Stimulated activated CD4-positive, alpha-beta T cell treated with anti-CD3 and anti-CD28 coated beads, Interleukin-2, amount 100 ng/mL, for 48 hours (primary cell): ENCODE measurements at places on chromosomes 2 and 18.

- DNase-seq: no peak
These were observed 50.9 kb downstream of the DCDC2C start for GRCh38 chr2:3754280-3754679.

DNA sequence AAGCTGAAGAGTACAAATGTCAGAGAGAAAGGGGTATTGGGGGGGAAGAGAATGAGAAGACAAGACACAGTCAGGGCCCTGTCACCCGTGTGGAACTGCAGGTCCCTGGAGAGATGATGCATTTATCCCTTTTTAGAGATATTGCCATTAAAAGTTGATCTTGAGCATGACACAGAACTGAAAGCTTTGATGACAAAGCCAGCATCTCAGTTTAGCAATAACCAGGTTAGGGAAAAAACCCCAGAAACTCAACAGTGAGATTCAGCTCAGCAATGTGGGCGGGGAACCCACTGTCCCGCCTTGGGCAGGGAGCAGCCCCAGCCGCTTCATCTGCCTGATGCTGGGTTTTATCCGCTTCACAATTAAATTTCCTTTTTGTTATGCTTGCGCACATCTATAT is 181.1 kb downstream of the NEDD4L start:
- peak; percentile 29 for DNase-seq

- no peak for DNase-seq
These were observed 6.2 kb downstream of the COPS9 start for GRCh38 chr2:240129731-240130392.

DNA sequence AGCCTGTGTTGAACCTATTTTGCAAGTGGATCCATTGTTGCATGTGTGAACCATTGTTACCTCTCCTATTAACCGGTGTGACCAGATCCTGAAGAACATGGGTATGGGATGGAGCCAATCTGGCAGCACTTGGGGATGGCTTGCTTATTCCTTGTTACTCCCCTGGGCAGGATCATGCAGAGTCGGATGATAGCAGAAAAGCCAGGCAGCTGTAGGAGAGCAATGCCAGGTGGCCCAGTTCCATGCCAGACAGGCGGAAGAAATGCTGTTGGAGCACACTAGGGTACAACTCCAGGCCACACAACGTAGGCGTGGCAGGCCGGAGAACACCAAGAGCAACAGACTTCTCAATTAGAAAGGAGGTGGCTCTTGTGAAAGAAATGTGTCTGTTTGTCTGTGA is 16.3 kb upstream of the MYO1B start:
- DNase-seq: no peak

- no peak for DNase-seq
These were observed 43.2 kb downstream of the SP100 start for GRCh38 chr2:230459216-230459615.

GRCh38 chr2:236928380-236929037 is 157.2 kb upstream of the COPS8 start:
- DNase-seq: no peak

DNA sequence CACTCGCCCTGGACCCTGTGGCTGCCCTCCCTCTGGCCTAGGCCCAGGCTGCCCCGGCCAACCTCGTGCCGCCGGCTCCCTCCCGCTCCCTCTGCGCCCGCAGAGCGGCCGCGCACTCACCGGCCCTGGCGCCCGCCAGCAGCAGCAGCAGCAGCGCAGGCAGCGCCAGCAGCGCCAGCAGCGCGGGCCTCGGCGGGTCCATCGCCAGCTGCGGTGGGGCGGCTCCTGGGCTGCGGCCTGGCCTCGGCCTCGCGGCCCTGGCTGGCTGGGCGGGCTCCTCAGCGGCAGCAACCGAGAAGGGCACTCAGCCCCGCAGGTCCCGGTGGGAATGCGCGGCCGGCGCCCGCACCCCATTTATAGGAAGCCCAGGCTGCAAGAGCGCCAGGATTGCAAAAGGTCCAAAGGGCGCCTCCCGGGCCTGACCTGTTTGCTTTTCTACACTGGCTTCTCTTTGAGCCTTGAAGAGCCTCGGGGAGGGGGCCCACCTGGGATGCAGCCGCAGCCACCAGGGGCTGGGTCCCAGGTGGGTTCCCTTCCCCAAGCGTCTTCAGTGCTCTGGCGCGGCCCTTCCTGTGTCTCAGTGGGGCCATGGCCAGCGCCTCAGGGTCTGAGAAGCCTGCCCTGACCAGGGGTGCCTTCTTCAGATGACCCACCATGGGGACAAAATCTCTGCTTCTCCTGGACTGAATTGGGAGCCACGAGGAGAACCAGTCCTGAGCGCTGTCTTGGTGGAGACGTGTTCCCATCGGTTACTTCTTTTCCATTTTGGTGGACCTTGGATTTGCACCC is at the start of gene APOB:
Gene APOB (minus strand): TSS at position 330 of the 789 bp plus-strand sequence. CDS start 128 bp downstream, at position 202.
- DNase-seq: no peak

DNA sequence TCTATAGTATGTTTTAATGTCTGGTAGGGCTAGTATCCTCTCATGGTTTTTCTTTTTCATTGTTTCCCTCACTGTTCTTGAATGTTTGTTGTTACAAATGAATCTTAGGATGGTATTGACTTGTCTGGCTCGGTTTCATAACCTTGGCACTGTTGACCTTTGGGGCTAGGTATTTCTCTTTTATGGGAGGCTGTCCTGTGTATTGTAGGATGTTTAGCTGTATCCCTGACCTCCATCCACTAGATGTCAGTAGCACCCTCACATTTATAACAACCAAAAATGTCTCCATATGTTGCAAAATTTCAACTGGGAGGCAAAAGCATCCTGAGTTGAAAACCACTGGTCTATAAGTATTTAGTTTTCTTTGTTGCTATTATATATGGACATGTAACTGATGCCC is 7.0 kb upstream of the AOX1 start:
- no peak for DNase-seq

DNA sequence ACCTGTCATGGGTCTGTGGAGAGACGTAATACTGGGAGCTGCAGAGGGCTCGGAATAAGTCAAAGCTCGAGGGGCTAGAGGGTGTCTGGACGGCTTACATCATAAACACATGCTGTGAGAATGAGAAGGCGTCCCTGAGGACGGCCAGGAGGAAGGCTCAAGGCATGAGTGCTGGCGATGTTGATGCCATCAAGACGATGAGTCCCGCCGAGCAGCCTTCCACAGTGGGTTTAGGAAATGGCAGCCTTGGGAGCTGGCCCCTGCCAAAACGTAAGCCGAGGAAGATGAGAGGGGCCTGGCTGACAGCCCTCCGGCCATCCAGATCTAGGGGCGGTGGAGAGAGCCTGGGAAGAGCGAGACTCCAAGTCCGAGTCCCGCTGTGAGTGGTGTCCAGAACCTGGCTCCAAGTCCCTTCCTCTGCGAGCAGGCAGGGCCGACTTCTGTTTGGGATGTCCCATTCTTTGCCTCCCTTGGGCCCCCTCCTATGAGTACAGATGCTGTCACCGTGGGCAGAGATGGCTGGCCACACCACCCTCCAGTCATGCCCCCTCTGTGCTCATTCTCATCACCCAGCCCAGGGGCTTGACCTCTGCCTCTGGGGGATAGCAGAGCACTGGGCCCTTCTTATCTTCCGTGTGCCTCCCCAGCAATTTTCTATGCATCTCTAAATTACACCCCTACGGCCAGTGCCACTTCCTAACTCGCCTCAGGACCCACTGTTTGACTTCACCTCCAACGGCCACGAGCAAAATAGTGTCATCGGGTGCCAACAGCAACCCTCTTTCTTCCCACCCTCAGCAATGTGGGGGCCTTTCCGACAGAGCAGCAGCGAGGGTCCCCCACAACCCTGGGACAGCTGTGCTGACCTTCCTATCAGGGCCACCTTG is 175.7 kb downstream of the FAM210A start:
- DNase-seq: no peak

DNA sequence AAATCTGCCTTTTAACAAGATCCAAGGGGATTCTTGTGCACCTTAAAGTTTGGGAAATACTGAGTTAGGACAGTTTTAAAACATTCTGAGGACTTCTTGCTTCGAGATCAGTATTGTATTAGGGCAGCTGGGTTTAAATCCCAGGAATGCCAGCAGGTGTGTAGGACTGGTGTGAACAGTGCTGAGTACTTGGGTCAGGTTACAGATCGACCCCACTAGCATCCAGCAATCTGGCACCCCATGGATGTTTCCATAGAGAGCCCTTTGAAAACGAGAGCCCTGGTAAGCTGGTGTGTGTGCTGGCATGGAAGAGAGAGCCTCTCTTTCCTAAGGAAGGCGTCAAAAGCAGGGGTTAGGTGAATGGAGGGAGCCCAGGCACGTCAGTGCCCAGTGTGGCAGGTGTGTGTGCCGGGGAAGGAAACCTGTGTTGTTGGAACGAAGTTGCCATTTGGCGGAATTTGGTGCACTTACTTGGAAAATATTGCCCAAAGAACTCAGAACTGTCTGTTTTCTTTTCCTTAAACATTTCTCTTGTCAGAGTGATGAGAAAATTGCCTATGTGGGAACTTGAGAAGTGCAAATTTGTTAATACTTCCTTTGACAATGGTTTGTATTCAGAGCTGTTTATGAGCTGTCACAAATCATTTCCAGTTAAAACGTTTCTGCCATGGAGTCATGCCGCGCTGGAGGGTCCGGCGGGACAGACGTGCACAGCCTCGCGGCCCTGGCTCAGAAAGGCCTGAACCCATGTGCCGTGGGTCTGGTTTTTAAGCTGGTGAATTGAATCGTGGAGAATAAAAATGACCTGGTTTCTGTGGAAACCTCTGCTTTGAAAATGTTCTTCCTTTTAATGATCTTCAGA is 38.1 kb downstream of the LDLRAD4 start:
- no peak for DNase-seq

DNA sequence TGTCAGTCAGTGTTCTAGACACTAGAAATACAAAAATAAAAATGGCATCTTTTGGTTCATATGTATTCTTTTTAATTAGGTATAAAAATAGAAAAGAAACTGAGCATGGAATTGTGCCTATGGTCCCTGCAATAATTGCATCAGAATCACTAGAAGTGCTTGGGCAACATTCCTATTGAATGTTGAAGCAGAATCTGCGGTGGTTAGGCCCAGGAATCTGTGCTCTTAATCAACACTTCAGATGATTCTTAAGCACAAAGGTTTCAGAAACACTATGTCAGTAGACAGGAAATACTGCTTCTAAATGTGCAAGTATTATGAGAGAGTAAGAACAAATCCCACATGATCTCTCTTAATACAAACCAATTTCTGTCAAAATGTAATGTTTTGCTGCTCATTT is 20.3 kb upstream of the RBBP8 start:
- DNase-seq: no peak

DNA sequence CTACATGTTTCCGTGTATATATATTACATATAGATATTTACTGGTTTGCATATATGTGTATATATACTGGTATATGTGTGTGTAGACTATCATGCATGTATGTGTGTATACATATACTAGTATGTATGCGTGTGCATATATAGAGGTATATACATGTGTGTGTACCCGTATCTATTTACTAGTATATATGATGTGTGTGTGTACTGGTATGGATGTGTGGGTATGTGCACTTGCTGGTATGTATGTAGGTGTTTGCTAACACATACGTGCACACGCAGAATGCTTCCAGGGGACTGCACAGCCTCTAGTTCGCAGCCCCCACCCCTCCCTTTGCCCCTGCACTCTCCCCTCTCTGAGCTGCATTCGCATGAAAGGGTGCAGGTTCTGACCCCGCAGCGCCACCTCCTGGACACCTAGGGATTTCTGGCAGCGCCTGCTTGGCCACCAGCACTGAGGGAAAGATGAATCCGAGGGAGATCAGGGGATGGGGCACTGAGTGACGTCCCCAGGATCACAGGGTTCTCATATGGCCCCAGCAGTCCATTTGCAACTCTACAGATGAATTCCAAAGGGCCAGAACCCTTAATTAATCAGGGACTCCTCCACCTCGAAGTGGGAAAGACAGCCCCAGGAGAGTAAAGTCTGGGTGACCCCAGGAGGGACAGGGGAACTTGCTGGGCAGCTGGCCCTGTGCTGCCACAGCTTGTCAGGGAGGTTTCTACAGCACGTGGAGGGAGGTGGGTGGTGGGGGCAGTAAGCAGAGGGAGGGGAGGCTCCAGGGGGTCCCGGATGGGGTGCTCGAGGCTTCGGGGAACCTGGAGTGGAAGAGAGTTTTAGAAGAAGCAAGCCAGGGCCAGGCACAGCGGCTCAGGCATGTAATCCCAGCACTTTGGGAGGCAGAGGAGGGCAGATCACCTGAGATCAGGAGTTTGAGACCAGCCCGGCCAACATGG is 66.8 kb upstream of the ASAP2 start:
- peak; percentile 71 for DNase-seq

DNA sequence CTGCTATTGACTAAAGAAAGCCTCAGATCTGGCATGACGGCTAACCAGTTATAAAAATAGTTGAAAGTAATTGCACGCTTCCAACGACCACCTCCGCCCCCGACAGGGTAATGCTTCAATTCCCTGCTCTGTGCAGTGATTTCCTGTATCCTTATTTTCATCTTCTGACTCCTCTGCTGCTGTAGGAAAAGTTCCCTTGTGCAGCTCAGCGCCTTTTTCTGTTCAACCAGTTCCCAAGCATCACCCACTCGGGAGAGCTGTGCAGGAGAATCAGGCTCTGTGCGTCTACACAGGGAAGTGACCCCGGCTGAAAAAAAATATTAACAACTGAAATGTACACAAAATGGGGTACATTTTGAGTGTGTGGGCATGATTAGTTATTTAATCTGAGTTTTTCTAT is 91.3 kb upstream of the COPS8 start:
- DNase-seq: no peak

- DNase-seq: no peak
These were observed 143.5 kb upstream of the TPO start for GRCh38 chr2:1269812-1270211.

DNA sequence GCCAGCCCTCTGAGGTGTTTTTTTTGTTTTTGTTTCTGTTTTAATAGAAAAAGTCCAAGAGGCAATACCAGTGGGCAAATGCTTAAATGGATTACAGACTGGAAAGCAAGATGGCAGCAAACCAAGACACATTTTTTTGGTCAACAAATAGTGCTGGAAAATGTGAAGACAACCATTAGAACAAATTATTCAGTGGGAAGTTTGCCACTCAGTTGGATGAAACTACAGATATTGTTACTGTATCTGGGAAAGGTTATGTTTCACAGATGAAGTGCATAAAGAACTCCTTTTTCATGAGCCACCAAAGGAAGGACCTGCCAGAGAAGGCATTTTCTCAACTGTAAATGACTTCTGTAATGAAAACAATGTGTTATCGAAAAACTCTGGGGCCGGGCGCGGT is 93.0 kb upstream of the ODC1 start:
- DNase-seq: no peak

GRCh38 chr2:11810237-11810977 is 64.0 kb downstream of the LPIN1 start:
- DNase-seq: no peak

DNA sequence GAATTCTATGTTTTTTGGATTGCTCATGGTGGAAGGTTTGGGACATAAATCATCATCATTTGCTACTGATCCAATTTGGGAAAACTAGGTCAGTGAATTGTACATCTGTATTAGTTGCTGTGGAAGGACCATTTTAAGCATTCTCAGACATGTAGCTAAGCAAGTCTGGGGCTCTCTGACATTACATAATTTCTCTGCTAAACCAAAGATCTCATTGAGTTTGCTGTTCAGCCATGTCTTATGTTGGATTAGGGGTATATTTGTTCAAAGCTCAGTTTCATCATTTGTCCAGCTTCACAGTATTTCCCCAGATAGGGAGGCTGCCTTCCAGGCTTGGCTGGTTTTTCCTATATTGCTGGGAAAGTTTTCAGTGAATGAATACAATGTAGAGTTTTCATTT is 399.7 kb downstream of the MTX2 start:
- no peak for DNase-seq
